ENCODE measurements at places on chromosomes 1 and 21. TPM values are rescaled to one million over a fixed set of nuclear protein-coding genes. Genes with fewer than 3 reads are reported as not detected.

DNA sequence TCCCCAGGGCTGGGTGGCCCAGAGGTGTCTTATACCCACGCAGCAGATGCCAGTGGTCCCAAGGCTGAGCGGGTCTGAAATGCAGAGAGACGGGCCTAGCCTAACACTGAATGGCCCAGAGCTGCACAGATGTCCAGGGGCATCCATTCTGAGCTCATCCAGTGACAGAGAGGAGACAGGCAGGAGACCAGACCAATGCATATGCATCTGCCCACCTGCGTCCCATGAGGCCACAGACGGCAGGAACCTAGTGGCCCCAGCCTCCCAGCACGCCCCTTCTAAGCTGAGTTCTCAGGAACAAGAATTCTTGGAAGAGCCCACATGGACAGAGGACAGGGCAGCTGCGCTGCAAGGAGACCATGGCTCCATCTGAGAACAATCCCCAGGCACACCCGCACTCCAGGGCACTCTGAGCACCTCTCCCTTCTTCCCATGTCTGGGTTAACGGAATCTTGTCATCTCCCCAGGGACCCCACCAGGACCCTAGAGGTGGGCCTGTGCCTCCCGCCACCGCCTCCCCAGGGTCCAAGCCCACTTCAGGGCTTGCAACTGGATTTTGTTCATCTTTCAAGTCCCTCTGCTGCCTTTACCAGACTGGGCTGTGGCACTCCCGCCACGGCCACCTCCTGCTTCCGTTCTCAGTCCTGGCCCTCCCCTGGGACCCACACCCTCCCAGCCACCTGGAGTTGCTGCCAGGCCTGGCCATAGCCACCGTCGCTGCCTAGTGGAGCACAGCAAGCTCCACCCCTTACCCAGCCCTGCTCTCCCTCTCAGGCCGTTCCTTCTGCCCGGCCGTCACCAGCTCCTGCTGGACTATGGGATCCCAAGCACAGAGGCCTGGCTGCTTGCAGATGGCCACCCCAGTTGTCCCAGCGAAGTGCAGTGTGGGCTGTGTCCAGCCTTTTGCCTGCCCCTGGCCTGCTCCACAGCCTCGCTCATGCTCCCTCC is 3.3 kb downstream of the WNT3A start:
- no peak for DNase-seq
- H3K4me1 ChIP-seq = peaks cover 20% of the 10 kb centered on the region
- no peak overlapping the region for H3K27ac ChIP-seq
- H3K36me3 ChIP-seq = no peaks in the 10 kb centered on the region
- H3K4me3 ChIP-seq = no peak overlapping the region
- peaks cover 58% of the 10 kb centered on the region for H3K27me3 ChIP-seq

DNA sequence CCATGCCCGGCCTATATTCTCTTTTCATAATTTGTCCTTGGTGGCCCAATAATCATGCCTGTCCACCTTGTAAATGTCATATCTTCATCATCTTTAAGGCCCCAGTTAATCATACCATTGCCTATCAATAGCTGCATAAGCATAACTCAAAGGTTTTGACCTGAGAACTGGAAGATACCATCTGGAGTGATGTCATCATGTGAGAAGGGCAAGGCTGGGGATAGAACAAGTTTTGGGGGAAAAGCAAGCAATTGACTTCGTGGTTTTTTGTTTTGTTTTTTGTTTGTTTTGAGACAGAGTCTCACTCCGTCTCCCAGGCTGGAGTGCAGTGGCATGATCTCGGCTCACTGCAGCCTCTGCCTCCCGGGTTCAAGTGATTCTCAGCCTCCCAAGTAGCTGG is 6.2 kb downstream of the UBIAD1 start:
- no peaks in the 10 kb centered on the region for H3K4me1 ChIP-seq
- DNase-seq = no peak

DNA sequence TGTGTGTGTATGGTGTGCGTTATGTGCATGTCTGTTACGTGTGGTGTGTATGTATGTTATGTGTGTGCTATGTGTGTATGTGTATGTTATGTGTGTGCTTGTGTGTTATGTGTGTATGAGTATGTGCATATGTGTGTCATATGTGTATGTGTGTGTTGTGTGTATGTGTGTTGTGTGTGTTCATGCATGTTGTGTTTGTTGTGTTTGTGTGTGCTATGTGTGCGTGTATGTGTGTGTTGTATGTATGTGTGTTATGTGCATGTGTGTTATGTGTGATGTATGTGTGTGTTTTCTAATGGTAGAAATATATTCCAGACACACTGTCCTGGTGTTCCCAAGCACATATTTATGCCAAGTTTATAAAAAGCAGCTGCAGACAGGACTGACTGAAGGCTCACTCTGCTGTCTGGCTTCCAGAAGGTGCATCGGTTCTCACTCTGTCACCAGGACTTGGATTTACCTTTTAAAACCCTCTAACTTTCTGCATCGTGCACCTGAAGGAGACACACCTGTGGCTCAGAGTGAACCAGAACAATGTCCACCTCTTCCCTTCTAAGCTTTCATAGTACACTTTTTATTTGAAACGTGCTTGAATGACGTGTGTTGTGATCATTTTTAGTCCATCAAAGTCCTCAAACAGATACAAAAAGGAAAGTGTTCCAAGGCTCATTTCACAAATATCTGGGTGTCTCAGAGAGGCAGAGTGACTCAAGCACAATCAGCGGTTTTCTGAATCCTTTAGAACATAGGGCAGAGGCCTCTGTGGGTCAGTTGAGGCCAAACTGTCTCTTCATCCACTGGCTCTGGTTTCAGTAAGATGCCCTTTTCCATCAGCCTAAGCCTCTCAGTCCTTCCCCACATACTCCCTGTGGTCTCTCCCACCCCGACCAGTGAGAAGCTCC is 49.9 kb downstream of the TOMM20 start:
- no peak overlapping the region for H3K27ac ChIP-seq
- peaks cover 4% of the 10 kb centered on the region for H3K36me3 ChIP-seq
- no peak for DNase-seq
- H3K4me1 ChIP-seq = peaks cover 9% of the 10 kb centered on the region

DNA sequence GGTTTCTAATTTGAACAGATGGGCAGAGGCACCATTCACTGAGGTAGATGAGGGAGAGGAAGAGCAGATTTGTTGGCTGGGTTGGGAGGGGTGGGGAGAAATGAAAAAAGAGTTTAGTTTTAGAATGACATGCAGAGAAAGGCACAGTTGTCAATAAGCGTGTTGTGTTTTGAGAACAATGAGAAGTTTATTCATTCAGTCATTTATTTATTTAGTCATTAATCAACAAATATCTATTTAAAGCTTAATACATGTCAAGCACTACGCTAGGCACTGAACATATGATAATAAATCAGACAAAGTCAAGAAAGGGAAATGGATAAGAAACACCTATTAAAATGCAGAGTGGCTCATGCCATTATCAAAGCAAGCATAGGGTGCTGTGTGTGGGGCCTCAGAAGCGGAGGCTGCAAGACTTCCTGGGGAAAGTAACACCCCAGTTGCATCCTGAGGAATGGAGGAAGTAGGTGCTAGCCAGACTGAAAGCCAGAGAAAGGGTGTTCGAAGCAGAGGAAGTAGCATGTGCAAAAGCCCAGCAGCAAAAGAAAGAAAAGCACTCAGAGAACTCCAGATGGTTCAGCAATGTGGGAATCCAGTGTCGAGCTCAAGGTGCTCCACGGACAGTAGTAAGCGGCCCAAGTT is 114.1 kb downstream of the RNF220 start:
- no peak for DNase-seq
- H3K4me3 ChIP-seq = no peak overlapping the region
- H3K27ac ChIP-seq = no peak overlapping the region
- peaks cover 19% of the 10 kb centered on the region for H3K4me1 ChIP-seq

GRCh38 chr1:204627436-204627835 is 58.1 kb downstream of the LRRN2 start:
- no peak overlapping the region for H3K27ac ChIP-seq
- H3K27me3 ChIP-seq = no peaks in the 10 kb centered on the region
- H3K4me1 ChIP-seq = peaks cover 3% of the 10 kb centered on the region
- no peaks in the 10 kb centered on the region for H3K36me3 ChIP-seq

DNA sequence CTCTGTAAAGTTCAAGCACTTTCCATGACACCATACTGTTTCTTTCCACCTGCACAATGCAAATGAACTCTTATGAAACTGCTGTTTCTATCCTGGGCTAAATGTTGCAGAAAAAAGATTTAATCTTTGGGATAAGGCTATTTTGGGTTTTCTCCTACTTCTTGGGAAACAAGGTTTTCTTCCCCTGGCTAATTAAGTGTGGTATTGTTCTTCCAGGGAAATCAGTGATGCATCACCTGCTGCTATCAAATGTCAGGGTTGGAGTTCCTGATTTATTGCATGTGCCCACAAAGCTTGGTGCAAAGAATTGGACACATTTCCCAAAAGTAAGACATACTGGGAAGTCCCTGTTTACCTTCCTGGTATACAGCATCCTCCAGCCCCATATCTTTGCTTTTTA is 6.0 kb upstream of the RGS4 start:
- 0 out of 2 replicates have a peak, but pooled peaks cover 1% of the 10 kb centered on the region for H3K4me1 ChIP-seq
- DNase-seq = no peak
- no peaks in the 10 kb centered on the region for H3K27me3 ChIP-seq
- no peak overlapping the region for H3K27ac ChIP-seq

DNA sequence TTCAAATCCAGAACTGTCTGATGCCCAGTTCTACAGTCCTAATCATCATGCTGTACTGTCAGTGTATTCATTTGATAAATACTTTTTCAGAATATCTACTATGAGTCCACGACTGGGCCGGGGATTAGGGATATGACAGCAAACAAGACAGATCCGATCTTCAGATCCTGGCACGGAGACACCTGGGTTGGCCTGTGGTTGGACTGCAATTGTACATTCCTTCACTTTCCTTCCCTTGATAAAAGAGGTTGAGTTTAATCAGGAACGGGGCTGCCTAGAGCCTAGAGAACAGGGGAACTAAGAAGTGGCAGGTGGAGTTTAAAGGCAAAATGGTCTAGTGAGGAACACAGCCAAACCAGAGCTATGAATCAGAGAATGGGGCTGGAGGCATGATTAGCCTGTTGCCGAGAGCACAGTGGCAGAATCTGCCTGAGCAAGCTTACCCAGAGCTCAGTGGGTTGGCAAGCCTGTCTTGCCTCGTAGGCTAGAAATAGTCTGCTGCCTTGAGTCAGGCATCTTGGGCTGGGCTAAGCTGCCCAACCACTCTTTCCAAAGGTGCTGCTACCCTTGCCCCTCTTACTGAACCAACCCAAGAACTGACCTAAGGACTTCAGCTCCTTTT is 38.1 kb upstream of the PTCH2 start:
- no peak for DNase-seq
- H3K36me3 ChIP-seq = no peaks in the 10 kb centered on the region
- no peaks in the 10 kb centered on the region for H3K4me1 ChIP-seq
- H3K4me3 ChIP-seq = no peak overlapping the region
- H3K27me3 ChIP-seq = no peaks in the 10 kb centered on the region
- H3K27ac ChIP-seq = no peak overlapping the region

ETS2 gene
- total RNA-seq = 45.1 TPM

WNT2B gene
- total RNA-seq = 0.90 TPM

SRP9 gene
- total RNA-seq = 446 TPM

TTC22 gene
- total RNA-seq = 1.1 TPM

RNF186 gene
- total RNA-seq = not detected

HRNR gene
- total RNA-seq = not detected

COL9A2 gene
- total RNA-seq = 3.2 TPM

ZMYM1 gene
- total RNA-seq = 41.3 TPM
